ENCODE measurements at places on chromosomes 3 and 15. TPM values are rescaled to one million over a fixed set of nuclear protein-coding genes. Genes with fewer than 3 reads are reported as not detected.

The ST8SIA2 gene
- 0.27 TPM for total RNA-seq

The C15orf39 gene
- total RNA-seq = 77.8 TPM

The CCR1 gene
- total RNA-seq = 1.3 TPM

The SEMA5B gene
- total RNA-seq = 0.27 TPM

The GOLGA6B gene
- not detected for total RNA-seq

The COL7A1 gene
- total RNA-seq = 0.27 TPM

The PRTG gene
- total RNA-seq = 0.27 TPM

The CYP11A1 gene
- total RNA-seq = not detected

The BBX gene
- total RNA-seq = 35.0 TPM

The CACNA2D2 gene
- 1.1 TPM for total RNA-seq

The NDUFB5 gene
- 20.7 TPM for total RNA-seq

The CCR4 gene
- 0.27 TPM for total RNA-seq

The CERS3 gene
- under 0.01 TPM for total RNA-seq

The ASTE1 gene
- 9.7 TPM for total RNA-seq

The CAMKV gene
- total RNA-seq = 1.3 TPM

The CCDC54 gene
- total RNA-seq = not detected

The CLDN16 gene
- total RNA-seq = not detected
